ENCODE measurements at places on chromosomes 11 and 22.

DNA sequence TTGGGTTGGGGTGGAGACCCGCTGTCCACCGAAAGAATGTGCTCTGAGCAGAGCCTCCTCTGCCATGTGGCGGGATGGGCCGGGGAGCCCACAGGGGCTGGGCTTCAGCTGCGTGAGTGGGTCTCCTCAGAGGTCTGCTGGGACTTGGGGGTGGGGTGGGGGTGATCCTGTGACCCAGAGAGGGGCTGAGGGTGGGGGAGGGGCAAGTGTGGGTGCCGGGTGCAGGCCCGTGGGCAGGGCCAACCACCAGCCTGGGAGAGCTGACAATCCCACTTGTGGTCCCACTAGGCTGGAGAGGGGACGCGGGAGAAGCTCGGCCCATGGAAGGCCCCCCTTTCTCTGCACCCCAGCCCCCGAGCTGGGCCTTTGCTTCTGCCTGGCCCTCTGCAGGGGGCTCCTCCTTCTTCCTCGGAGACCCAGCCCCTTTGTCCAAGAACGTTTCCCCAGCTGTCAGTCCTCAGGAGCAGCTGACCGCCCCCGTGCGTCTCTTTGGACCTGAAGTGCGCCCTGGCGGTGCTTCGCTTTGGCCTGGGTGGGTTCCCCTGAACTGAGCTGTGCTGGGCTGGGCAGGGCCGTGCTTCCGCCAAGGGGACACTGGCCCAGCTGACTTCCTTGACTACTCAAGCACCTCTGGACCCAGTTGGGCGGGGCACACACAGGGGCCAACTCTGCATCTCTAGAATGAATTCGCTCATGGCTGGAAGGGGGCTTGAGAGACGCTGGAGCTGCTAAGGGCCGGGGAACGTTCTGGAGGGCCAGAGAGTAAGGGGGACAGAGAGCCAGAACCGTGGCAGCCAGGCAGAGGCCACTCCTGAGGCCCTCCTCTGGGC is 30.2 kb downstream of the OSBPL5 start:
- DNase-seq: no peak

- no peak for DNase-seq
Measured at GRCh38 chr11:113789675-113790320, 10.2 kb downstream of the CLDN25 start.

- DNase-seq: no peak
Measured at GRCh38 chr11:19651653-19652052, 61.0 kb upstream of the NAV2 start.

- no peak for DNase-seq
Measured at GRCh38 chr22:47748957-47749356, 986.5 kb downstream of the TBC1D22A start.

- peak; percentile 38 for DNase-seq
Measured at GRCh38 chr22:26681395-26681821, 24.0 kb downstream of the MIAT start.

DNA sequence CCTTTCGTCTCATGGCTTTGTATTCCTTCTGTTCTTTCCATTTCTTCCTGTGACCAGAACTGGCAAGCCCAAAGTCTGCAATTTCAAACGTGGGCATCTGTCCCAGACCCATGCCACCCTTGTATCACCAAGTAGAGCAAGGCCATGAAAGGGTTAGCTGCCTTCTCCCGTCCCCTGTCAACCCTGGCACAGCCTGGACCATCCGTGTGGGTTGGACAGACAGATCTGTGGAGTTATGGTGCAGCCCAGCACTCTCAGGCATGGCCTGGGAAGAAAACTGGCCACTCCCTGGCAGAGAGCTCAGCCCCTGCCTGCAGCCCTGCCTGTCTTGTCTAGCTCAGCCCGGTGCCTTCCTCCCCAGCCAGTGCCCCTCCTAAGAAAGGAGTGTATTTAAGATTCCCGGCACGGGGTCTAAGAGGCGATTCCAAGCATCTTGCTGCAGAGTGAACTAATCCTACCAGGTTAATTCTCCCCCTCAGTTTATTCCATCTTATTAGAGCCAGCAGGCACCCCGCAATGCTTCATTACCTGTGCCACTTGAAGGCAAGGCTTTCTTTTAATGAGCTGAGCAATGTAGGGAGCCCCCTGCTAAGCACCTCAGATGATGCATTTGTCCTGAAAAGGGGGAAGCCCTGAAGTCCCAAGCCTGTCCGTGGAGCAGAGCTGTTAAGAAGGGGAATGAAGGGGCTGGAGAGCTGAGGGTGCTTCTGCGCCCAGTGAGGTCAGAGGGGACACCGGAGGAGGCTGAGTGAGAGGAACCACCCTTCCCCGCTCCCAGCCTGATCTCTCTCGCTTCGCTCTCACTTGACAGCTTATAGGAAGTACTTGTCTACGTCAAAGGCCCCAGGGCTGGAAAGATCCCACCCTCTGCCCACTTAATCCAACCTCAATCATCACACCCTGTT is 130.6 kb downstream of the SPATA19 start:
- DNase-seq: no peak

DNA sequence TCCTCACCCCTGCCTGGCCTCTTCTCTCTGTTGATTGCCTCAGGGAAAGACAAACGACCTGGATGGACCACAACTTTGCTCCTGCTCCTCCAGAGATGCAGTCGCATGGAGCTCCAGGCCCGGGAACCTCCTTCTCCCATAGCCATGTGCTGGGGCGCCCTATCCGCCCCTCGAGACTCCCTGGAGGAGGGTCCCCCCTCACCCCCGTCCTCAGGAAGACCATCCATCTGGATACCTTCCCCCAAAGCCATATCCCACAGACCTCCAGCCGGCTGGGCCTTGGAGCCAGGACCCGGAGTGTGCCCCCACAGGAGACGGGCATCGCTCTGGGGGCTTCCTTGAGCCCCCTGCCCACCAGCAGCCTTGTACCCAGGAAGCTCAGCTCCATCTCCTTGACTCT is 2.2 kb downstream of the SEPTIN3 start:
- DNase-seq: no peak

DNA sequence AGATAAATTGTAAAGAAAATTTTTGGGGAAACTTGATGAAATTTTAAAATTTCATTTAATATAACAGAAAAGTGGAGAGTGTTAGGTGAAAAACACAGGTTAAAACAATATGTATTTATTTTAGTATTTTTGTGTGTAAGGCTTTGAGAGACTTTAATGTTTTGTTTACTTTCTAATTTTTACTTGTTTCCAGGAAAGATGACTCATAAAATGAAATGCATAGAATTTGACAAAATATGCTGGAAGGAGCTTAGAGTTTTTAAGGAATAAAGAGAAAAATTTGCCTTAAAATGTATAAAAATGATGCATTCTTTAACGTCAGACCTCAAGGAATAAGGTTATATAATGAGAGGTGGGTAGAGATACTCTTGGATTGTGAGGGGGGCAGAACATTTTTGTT is 1205.1 kb upstream of the CNTN5 start:
- DNase-seq: no peak

GRCh38 chr11:94732617-94733281 is 35.4 kb upstream of the AMOTL1 start:
- peak; percentile 92 for DNase-seq

- no peak for DNase-seq
Measured at GRCh38 chr22:36366291-36366708, 21.5 kb downstream of the MYH9 start.

DNA sequence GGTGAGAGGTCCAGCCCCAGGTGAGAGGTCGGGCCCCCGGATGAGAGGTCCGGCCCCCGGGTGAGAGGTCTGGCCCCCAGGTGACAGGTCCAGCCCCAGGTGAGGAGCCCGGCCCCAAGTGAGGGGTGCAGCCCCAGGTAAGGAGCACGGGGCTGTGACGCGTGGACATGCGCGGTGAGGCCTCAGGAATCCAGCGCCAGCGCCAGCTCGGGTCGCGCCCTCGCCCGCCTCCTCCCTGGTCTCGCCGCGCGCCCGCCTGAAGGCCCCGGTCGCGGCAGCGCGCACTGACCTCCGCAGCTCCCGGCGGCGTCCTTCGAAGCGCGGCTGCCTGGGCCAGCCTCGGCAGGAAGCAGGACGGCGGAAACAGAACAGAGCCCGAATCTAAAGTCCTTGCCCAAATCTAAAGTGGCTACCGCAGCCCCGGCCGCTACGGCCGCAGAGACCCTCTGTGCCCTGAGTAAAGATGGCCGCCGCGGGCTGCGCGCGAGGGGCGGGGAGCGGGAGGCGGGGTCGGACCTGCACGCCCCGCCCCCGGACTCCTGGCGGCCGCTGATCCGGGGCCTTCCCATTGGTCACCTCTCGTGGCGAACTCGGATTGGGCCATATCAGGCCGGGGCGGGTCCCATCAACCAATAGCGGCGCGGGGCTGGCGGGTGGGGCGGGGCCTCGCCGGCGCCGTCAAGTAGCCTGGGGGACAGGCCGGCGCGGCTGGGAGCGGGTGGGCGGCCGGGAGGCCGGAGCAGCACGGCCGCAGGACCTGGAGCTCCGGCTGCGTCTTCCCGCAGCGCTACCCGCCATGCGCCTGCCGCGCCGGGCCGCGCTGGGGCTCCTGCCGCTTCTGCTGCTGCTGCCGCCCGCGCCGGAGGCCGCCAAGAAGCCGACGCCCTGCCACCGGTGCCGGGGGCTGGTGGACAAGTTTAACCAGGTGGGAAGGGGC is at the start of the genes ALG12 and CRELD2:
ALG12 (minus strand) TSS at position 465 of the 937 bp plus-strand sequence. CDS start 4,673 bp downstream, outside the sequence.
CRELD2 (plus strand) TSS at position 661 of the 937 bp plus-strand sequence; CDS start at position 797, 136 bp downstream.
- peak; percentile 90 for DNase-seq

GRCh38 chr22:32605576-32605975 is 131.0 kb downstream of the FBXO7 start:
- DNase-seq: no peak

GRCh38 chr11:78981153-78981552 is 406.5 kb upstream of the NARS2 start:
- DNase-seq: no peak

DNA sequence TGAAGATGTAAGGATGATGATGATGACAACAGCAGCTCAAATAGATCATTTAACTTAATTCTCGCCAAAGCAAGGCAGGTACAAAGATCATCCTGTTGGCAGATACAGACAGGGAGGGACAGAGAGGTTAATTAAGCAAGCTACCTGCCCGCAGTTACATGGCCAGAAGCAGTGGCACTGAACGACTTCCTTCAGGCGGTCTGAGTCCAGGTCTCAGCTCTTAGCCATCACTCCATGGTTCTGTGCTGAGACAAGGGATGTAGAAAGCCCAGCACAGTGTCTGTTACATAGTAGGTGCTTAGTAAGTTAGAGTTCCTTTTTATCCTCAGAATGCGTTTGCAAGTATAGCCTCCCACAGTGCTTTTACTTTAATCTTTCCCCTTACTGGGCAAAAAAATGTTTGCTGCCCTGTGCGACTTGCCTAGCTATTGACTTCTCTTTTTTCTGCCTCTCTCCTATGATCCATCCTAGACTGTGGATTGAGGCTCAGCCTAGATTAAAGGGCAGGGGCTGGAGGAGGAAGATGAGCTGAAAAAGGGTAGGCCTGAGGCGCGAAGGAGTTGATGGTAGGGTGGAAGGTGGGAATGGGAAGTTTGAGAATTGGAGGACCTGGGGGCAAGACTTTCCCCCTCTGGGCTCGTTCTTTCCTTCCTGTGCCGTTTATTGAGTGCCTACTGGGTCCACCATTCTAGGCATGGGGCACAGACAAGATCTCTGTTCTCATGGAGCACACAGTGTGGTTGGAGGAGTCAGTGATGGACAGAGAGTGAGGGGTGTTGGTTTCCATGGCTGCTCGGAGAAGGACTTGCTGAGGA is 108.2 kb upstream of the OR4B1 start:
- no peak for DNase-seq

GRCh38 chr11:67321313-67321871 is 18.1 kb downstream of the SSH3 start:
- no peak for DNase-seq

- no peak for DNase-seq
Measured at GRCh38 chr11:76048763-76049162, 157.5 kb downstream of the WNT11 start.

GRCh38 chr11:16365581-16366228 is 9.4 kb upstream of the SOX6 start:
- DNase-seq: no peak

DNA sequence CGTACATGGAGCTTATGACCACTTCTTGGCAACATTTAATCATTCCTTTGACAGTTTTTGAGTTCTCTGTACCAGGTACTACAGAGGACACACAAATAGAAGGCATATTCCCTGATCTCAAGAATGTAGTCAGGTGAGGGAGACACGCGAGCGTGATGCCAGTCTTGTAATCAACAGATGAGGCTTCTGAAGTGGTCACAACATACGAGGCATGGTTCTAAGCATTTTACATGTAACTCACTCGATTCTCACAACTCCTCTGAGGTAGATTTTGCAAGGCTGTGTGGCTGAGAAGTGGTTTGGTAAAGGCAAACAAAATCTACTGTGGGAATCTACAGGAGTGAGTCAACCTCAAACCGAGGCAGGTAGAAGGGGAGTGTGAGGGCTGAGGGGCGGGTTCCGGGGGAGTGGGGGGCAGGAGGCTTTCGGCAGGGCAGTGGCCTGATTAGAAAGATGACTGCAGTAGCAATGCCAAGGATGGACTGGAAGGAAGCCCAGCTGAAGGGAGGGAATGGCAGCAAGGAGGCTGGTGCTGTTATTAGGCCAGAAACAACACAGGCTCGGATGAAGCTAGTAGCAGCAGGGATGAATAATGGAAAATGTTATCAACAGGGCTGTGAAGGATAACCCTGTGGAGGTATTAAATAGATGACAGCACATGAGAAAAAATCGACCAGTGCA is 63.8 kb downstream of the ST14 start:
- DNase-seq: no peak

GRCh38 chr22:33625959-33626358 is 294.3 kb downstream of the LARGE1 start:
- DNase-seq: no peak

GRCh38 chr11:113894421-113894996 is 10.1 kb upstream of the HTR3B start:
- DNase-seq: no peak

DNA sequence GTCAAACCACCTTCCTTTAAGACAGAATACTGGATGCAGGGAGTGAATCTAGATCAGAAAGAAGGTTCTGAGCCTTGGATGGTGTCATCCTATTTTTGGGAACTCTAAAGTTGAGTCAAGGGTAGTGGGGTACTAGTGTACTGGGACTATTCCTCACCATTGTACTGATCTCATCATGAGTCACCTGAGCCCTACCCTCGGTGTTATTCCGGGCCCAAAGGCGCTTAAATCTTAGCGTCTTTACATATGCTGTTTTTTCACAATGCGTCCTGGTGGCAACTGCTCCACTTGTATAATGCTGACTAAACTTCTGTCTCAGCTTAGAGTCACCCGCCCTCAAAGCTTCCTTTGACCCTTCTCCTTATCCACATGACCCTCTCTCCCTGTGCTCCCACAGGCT is 25.3 kb upstream of the PATE1 start:
- no peak for DNase-seq

- no peak for DNase-seq
Measured at GRCh38 chr11:99349151-99349673, 328.5 kb downstream of the CNTN5 start.

- no peak for DNase-seq
Measured at GRCh38 chr11:375065-376025, 6.0 kb downstream of the B4GALNT4 start.

DNA sequence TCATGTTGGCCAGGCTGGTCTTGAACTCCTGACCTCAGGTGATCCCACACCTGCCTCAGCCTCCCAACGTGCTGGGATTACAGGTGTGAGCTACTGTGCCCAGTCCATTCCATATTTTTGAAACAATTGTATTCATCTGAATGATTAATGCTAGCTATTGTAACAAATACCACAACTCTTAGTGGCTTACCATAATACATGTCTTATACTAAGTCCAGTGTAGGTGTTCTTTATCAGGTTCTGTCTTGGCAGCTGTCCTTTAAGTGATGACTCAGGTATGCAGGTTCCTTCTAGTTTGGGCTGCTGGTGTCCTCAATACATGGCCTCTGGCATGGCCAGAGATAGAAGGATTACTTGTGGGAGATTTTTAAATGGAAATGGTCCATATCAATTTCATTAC is 39.0 kb downstream of the UVRAG start:
- no peak for DNase-seq

GRCh38 chr11:78149646-78150045 is 10.2 kb upstream of the ALG8 start:
- DNase-seq: peak; percentile 77

Measured in dermis microvascular lymphatic vessel endothelial cell (primary cell).